ENCODE measurements at places on chromosomes 3 and 15.

- DNase-seq, result no peak
Measured at GRCh38 chr15:58086491-58086890, 21.0 kb upstream of the ALDH1A2 start.

GRCh38 chr3:13539292-13539638, 9.7 kb upstream of the FBLN2 start:
- DNase-seq, result no peak

DNA sequence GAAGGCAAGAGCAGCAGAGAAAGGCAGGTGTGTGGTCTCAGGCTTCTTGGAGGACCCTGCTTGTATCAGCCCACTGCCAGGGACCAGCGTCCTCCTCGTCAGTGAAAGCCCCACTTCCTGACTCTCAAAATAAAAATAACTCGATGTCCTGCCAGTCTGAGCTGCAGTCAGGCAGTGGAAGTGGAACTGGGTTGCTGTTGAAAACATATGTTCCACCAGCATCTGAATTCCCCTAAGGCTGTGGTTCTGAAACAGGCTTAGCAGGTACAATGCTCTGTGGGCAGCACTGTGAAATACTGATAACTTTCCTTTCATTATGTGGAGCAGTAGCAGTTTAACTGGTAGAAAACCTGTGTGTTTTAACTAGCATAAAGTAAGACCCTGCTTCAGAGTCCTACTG, 121.6 kb upstream of the EIF1B start:
- no peak for DNase-seq

DNA sequence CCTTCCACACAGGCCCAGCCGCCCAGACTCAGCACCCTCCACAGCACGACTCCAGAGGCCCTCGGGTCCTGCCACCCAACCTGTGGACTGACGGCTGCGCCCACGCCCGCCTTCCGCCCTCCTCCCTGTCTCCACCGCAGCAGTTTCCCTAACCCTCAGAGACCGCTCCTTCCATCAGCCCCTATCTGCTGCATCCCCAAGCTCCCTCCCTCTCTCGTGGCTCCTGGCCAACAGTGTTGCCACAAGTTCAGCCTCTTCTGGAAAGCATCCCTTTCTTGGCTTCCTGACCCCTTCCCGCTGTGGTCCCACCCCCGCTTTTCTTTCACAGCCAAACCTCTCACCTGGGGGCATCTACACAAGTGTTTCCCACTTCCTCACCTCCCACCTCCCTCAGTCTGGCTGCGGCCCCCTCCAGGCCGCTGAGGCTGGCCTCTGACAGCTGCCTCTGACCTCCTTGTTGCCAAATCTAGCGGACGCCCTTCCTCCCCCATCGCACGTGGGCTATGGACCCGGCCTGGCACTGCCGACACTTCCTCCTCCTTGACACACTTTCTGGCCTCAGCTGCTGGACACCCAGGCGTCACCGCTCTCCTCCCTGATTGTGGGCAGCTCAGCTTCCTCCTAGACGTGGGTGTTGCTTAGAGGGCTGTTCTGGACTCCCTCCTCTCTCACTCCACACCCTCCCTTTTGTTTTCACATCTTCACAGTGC, 168.8 kb upstream of the TLE3 start:
- no peak for DNase-seq

DNA sequence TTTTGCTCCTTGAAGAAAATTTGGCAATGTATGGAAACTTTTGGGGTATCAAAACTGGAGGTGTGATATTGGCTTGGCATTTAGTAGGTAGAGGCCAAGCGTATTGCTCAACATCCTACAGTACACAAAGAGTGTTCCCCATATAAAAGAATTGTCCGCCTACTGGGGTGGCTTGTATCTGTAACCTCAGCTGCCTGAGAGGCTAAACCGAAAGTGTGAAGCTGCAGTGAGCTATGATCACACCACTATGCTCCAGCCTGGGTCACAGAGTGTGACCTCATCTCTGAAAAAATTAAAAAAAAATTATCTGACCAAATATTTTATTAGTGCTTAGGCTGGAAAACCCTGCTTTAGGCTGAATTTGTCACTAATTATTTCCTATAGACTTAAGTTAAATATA, 483.9 kb downstream of the PYDC2 start:
- no peak for DNase-seq

DNA sequence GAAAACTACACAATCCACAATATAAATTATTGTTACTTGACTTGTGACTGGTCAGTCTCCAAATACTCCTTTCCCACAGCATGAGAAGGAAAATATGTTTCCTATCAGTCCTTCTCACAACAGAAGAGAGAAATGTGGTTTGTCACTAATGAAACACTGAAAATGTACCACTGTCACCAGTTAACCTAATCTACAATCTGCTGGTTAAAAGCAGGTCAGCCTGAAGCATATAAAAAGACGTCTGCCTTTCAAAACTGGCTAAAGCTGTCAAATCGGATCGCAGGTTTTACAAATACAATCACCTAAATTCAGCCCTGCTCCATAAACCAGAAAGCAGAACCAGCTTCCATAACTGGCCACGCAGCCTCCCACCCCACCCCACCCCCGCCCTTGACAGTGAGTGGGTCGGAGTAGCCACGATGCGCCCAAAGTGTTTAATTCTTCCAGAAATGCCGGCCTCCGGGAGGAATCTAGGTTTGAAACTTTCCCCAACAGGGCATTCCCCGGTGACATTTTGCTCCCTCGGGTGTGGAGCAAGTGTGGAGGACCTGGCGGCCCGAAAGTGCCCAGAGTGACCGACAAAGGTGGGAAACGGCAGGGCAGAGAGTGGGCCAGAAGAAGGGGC, 682 bp downstream of the ETFA start:
- no peak for DNase-seq

DNA sequence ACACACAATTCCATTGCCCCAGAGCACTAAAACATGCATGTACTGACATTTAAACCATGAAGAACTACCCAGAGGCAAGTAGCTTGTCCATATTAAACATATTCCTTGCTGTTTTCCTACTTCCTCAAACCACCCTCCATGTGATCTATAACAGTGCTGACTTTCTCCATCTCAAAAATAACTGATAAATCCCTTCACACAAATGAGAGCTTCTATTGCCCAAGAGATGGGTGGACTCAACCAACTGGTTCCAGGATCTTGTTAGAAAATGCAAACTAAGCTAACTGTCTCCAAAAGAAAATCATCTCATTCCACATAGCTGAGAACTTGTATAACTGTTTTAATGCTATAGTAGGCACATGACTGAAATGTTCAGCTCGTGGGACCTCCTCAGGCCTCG, 29.6 kb downstream of the DCLK3 start:
- no peak for DNase-seq

DNA sequence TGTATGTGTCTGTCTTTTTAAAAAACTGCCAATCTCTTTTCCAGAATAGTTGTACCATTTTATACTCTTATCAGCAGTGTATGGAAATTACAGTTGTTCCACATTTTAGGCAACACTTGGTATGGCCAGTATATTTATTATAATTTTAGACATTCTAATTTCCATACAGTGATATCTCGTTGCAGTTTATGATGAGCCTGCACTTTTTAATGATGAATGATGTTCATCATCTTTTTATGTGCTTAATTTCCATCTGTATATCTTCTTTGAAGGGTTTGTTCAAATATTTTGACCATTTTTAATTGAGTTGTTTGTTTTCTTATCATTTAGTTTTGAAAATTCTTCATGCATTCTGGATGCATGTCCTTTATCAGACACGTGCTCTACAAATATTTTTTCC, 57.0 kb upstream of the UBE2E2 start:
- DNase-seq, result no peak

- no peak for DNase-seq
Measured at GRCh38 chr15:68776477-68777270, 44.0 kb downstream of the ANP32A start.

All from stimulated activated naive CD4-positive, alpha-beta T cell treated with Interleukin-2 at 50 U/mL for 16 hours (primary cell).